Testis (tissue), 5 donors: ENCODE measurements at places on chromosomes 12 and 14.

- no peak for DNase-seq
Measured at GRCh38 chr12:132276066-132276826, 53.1 kb downstream of the GALNT9 start.

DNA sequence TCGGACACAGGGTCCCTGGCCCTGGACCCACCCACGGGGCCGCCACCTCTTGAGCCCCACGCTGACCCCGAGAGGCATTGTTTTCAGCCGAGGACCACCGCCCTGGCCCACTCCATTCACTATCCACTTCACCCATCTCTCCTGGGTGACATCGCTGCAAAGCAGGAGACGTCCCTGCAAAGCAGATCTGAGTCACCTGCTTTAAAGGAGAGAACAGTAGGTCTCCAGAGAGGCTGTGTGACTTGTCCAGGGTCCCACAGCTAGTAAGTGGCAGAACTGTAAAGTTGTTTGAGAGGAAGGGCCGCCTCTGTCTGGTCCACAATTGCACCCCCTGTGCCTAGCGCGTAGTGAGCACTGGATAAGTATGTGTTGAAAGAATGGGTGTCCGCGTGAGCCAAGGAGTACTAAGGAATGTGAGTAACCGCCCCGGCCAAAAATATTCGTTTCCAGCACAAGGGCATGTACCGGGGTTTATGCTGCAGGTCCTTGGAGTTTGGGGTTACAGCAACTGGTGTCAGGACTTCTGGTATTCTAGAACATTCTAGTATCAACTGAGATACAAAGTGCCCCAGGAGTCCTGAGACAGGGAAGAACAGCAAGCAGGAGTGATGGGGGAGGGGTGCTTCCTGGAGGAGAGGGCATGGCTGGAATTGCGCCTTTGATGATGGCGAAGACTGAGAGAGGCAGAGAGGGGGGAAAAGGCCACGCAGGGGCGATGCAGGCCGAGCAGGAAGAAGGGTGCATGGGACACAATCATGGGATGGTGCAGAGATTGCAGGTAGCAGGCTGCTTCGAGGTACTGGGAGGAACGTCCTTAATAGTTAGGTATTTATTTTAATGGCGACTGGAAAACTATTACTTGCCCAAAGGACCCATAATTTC lies 91.1 kb downstream of the SCARB1 start:
- no peak for DNase-seq

GRCh38 chr12:6923851-6924250 lies 3.9 kb upstream of the ATN1 start:
- no peak for DNase-seq

- no peak for DNase-seq
Measured at GRCh38 chr12:85448548-85449139, 168.6 kb downstream of the ALX1 start.

- DNase-seq, result no peak
Measured at GRCh38 chr14:39212034-39212433, 21.7 kb upstream of the MIA2 start.

GRCh38 chr14:89308232-89308959 lies 108.6 kb downstream of the FOXN3 start:
- no peak for DNase-seq
